Activated CD8-positive, alpha-beta memory T cell treated with anti-CD3 and anti-CD28 coated beads for 48 hours (primary cell): ENCODE measurements at places on chromosomes 13 and 19.

DNA sequence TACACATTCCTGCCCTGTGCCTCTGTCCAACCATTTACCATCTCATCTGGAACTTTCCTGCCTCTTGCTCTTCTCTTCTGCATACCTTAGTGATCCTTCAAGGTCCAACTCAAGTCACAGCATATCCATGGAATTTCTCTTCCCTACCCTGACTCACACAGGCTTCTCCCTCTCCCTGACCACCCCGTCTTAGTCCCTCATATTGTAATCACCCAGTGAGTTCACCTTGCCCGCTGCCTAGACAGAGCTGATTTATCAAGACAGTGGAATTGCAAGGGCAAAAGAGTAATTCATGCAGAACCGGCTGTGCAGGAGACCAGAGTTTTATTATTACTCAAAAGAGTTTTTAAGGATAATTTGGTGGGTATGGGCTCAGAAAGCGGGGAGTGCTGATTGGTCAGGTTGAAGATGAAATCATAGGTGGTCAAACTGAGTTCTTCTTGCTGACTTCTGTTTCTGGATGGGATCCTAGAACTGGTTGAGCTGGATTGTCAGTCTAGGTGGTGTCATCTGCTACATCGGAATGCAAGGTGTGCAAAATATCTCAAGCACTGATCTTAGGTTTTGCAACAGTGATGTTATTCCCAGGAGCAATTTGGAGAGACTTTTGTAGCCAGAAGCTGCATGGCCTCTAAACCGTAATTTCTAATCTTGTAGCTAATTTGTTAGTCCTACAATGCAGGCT lies 67.2 kb downstream of the HSPH1 start:
- no peak for DNase-seq

DNA sequence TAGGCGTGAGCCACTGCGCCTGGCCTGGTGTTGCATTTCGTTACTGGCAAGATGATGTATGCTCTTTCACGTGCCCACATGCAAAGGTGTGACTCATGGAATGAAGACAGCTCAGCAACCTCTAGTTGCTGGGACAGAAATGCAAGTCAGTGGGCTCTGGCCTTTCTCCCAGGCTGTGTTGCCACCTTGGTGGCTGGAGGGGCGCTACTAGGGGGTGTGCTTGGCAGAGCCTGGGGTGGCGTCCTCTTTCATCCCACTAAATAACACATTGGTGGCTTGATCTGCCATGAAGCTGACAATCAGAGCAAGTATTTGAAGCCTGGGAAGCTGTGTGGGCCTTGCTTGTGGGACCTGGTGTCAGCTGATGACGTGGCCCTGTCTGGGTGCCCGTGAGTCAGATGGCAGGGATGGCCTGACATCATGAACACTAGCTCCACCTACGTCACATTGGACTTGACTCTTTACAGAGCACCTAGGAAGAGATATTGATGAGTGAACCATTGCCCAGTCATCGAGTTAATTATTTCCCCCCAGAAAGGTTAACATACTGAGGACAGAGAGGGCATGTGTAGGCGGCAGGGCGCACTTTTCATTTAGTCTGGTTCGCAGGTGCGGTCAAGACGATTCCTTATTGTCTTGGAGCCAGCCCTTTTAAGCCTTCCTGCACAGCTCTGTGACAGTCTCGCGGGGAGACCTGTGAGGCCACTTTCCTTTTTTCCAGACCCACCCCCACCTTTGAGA lies 154.2 kb downstream of the TM9SF2 start:
- no peak for DNase-seq

DNA sequence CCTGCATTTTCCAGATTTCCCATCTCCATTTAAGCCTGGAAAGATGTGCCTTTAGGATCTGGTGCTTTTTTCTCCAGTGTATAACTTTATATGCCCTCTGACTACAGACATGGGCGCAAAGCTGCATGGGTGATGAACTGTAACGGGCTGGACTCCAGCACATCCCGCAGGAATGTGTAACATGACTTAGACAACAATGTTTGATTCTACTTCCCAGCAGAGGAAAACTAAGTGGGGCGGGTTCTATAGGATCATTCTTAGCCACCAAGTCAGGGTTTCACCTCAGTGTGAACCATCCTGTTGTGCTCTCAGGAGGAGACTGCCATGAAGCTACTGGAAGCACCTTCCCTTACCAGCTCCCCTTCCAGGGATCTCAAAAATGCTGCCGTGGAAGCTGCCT lies 93.2 kb upstream of the SERP2 start:
- no peak for DNase-seq

DNA sequence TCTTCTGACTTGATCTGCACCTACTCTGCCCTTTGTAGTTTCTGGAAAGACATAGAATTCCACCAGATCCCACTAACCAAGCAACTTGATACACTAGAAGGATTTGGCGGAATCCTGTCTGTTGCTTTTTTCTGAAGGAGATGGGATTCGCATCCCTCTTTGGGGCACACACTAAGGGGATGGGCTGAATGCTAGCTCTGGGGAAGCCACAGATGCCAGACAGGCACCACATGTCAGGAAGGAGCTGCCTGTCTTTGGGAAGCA lies 52.1 kb downstream of the SERP2 start:
- DNase-seq, result no peak

- no peak for DNase-seq
Measured at GRCh38 chr13:58843567-58843966, 1212.0 kb downstream of the PCDH17 start.

DNA sequence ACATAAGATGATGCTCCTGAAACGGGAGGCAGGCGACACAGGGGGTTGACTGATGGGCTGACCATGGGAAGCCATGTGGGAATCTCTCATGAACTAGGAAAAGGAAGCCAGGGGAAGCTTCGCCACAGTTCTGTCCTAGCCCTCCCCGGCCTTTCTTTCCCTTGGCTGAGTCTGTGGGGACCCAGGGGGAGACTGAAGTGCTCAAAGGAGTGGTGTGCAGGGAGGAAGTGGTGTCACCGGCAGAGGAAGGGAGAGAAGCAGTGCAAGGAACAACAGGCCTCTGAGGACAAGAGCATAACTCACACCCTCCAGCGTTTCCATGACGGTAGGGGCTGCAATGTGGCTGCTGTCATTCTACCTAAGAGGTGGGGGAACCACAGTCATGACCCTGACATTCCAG lies 1.1 kb downstream of the KIR3DL3 start:
- DNase-seq, result no peak
